ENCODE measurements at places on chromosomes 12 and 14. TPM values are rescaled to one million over a fixed set of nuclear protein-coding genes. Genes with fewer than 3 reads are reported as not detected.

The GPR162 gene
- total RNA-seq = not detected

The MIS18BP1 gene
- 52.4 TPM for total RNA-seq

The PPP4R4 gene
- not detected for total RNA-seq

The RPL10L gene
- total RNA-seq = 65.5 TPM

The P2RX2 gene
- total RNA-seq = not detected

The B3GNT4 gene
- not detected for total RNA-seq

The ARHGEF25 gene
- 6.6 TPM for total RNA-seq

The LIN7A gene
- 7.9 TPM for total RNA-seq

The ZNF891 gene
- total RNA-seq = 1.4 TPM

The PSMA6 gene
- 24.5 TPM for total RNA-seq

The OR4N5 gene
- not detected for total RNA-seq

The MDGA2 gene
- not detected for total RNA-seq

The AICDA gene
- not detected for total RNA-seq

The CLEC7A gene
- total RNA-seq = 83.4 TPM

The KRT82 gene
- not detected for total RNA-seq

The VPS33A gene
- total RNA-seq = 2.2 TPM

The CLEC6A gene
- total RNA-seq = not detected

The FERMT2 gene
- 74.1 TPM for total RNA-seq

The FGD4 gene
- 80.2 TPM for total RNA-seq

The SOAT2 gene
- not detected for total RNA-seq

The TAS2R31 gene
- total RNA-seq = 17.2 TPM

The IGF1 gene
- total RNA-seq = 6.4 TPM

The SYT1 gene
- total RNA-seq = 4.9 TPM

The IAPP gene
- not detected for total RNA-seq
